Activated CD4-positive, alpha-beta T cell treated with anti-CD3 and anti-CD28 coated beads for 4 hours (primary cell): ENCODE measurements at places on chromosomes 6 and 20.

DNA sequence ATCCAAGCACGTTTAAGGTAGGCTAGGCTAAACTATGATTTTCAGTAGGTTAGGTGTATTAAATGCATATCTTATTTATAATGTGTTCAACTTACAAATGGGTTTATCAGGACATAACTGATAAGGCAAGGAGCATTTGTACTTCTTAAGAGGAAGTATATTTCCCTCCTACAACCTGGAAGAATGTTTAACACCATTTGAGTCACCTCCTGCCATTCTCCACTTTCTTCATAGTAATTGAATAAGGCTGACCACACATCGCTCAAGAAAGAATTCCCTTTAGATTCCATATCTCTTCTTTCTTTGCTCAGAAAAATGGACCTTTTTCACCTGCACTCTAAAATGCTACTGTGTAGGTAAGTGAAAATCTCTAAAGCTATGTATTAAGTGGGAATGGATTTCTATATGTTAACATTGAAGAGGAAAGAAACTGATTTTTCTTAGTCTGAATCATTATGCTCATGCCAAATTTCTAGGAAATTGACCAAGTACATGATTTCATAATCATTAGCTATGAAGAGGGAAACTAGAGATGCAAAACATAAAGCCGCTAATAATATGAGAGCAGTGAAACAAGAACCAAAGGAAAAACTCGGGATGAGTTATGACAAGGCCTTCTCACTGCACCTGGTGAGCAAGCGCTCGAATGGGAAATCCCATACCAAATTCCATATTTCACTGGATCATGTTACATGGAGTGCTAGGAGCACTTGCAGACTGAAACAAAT, 210.4 kb downstream of the ALDH8A1 start:
- DNase-seq: no peak

- no peak for DNase-seq
These were observed 559 bp downstream of the APMAP start for GRCh38 chr20:24991897-24992486.

GRCh38 chr6:125819535-125820326, 29.0 kb downstream of the NCOA7 start:
- no peak for DNase-seq

DNA sequence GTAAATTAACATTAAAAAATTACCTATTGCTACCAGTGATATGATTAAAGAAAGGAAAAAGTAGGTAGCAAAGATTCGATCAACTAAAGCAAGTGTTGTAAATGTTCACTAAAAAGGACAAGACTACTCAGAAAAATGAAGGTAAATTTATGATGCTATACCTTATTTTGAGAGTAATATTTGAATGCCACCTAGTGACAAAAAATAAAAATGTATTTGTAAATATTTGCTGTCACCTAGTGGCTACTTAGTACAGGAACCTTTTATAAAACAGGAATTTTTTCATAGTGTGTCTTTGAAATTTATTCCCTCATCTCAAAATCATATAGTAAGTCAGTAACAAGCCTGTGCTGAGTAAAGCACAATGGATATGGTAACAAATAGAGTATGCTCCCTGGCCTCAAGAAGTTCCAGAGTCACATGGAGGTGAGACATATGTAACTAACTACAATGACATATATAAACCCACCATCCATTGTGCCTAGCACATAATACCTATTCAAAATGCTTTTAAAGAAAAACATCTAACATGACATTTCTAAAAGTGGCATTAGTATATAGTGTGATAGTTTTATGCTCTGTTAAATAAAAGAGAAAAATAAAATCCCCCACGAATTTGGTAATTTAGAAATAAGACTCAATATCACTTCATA, 193.1 kb upstream of the SIM1 start:
- DNase-seq: no peak

DNA sequence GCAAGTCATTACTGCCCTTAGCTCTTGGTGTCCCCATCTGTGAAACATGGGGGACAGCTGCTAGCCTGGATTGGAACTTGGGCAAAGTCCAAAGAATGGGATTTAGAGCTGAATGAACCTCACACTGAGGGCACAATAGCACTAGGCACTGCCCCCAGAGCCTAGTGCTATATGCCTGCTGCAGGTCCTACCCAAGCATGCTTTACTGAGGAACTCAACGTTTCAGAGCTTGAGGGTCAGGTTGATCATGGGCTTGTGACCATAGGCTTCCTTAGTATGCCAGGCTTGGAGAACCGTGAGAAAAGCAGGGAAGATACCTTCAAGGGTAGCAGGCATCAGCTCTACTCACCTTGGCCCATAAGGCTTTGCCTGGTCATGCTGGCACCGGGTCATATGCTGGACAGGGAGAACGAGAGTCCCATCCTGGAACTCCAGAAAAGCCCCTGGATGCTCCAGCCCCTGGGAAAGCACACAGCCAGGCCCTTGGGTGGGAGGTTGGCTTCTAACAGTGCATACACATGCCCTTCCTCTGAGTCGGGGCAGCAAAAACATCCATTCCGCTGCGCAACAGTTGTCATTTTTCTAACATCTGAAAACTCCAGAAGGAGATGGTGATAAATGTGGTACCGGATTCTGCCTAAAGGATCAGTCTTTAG, 29.7 kb downstream of the EIF2S2 start:
- DNase-seq: no peak

DNA sequence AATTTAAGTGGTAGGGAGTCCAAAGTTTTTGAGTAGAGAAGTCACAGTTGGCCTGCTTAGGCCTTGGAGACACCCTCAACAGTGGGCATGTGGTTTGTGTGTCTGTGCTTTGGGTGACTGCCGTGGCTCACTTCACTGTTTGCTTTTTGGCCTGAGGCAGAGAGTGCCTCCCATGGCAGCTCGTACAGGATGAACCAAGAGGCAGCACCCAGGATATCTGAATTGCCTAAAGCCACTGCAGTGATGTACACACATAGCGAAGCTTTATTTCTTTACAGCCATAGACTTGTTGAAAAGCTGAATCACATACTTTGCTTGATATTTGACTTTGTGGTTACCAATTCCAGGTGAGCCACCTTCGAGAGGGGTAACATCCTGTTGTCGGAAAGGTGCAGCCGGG, 21.6 kb downstream of the RREB1 start:
- DNase-seq: no peak

GRCh38 chr6:162622572-162622971, 105.0 kb downstream of the PRKN start:
- DNase-seq: no peak

- no peak for DNase-seq
These were observed 7.1 kb downstream of the SPINT3 start for GRCh38 chr20:45508068-45508886.

GRCh38 chr6:159595173-159595572, 97.9 kb downstream of the SOD2 start:
- no peak for DNase-seq

GRCh38 chr6:21000331-21000801, 466.1 kb downstream of the CDKAL1 start:
- DNase-seq: no peak

DNA sequence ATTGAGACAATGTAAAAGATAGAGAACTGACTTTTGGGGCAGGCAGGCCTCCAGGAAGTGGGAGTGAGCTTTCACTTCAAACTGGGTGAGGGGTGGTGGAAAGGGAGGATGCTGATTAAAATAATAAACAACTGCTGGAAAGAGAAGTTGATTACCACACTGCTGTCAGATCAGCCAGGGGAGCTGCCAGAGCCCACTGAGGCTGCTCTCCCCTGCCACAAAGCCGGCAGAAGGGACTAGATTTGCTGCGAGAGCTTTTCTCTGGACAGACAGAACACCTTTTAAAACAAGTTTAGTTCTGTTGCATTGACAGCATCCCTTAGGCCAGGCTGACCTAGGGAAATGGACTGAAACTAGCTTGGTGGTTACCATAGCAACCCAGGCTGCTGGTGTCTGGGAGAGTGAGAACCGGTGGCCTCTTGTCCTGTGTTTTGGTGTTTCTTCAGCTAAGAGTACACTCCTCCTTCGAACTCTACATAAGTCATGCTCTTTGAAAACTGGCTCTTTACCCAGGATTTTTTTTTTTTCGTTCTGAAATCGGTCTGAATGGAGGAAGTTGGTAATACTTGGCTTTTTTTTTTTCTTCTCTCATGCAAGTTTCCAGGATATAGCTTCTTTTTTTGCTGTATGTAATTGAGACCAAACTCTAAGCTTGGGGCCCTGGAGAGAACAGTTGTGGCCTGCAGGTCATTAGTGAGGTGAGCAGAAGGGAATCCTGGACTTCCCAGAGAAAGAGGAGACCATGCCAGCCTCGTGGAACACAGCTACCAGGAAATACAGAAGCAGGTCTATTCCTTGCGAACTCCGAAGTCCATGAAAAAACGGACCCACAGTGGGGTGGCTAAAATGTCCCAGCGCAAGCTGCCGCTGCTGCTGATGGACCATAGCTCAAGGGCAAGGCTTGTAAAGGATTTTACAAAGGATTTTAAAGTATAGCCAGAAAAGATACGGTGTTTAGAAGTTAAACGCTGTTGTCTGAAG, 374.4 kb downstream of the UTRN start:
- DNase-seq: no peak

DNA sequence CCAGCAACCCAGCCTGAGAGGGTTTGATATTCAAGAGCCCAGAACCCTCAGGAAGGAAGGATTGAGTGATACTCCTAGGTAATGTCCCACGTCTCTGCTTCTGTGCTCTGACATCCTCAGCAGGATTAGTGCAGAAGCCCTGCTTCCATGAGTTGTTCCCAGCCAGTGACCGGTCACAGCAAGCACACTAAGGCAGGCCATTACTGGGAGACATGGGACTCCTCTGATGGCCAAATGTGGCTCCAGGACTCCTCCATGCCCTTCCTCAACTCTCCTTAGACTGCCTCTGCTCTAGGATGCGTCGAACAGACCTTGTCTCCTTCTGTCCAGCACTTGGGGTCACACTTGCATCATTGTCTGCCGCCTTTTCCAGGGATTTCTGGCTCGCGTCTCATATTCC, 7.6 kb downstream of the HLA-A start:
- no peak for DNase-seq

DNA sequence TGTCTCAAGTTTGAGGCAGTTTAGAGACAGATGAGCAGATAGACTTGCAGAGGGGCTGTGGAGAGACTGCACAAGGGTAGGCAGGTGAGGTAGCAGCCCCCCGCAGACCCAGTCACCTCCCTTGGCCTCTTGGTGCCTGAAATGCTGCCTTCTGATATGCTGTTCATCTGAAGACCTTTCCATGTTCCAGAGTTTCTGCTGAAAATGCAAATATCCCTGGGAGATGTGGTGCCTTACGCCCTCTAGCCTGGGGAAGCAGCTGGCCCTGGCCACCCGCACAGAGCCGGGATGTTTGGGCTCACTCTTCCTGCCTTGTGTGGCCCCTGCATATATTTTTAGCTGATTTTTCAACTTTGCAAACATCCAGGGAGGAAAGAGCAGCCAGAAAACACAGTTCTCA, 51.4 kb downstream of the TMEM242 start:
- no peak for DNase-seq

DNA sequence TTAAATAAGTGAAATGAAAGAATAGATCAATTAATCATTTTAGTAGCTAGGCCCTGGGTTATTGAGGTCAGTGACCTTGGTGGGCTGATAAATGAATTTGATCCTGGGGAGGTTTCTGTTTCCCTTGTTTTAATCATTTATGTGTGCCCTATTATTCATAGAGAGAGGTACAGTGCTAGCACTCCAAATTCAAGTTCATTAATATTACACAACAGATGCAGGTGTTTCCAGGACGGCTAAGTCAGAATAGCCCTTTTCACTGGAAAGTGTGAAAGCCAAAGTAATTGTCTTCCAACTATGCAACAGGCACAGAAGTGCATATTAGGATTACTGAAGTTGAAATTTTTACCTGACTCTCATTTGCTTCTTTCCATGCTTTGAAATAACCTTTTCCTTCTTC, 61.7 kb upstream of the SGK1 start:
- DNase-seq: no peak

GRCh38 chr20:34883809-34884208, 7.4 kb downstream of the ACSS2 start:
- no peak for DNase-seq

- no peak for DNase-seq
These were observed 22.4 kb downstream of the TMC2 start for GRCh38 chr20:2558581-2559278.

DNA sequence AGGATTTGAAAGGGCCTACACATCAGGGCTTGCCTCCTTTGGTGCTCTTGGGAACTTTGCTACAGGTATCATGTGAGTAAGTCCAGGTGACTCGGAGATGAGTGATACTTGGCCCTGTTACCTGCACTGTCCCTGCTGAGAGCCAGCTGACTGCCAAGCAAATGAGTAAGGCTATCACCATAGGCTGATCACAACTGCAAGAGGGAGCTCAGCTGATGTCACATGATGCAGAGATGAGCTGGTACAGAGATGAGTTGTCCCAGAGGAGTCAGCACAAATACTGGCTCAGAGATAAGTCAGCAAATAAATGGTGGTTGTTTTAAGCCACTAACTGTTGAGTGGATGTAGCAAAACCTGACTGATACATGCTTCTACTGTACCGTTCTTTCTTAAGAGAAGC, 41.4 kb downstream of the LAMP5 start:
- no peak for DNase-seq

DNA sequence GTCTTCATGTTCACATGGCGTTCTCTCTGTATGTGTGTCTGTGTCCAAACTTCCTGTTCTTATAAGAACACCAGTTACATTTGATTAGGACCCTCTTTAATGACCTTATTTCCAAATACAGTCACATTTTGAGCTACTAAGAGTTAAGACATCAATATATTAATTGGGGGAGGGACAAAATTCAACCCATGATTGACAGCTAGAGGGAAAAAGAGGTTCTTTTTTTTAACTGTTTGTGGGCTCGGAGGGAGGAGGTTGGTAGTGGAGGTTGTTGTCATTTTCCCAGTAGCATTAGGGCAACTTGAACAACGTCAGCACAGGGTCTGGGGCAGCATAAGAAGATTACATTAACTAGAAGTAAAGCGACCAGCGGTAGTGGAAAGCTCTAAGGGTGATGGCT, 2.3 kb upstream of the GMDS start:
- DNase-seq: no peak

GRCh38 chr20:57290178-57290484, 23.7 kb upstream of the BMP7 start:
- no peak for DNase-seq

- DNase-seq: no peak
These were observed 58.0 kb downstream of the CCN2 start for GRCh38 chr6:131893198-131893597.

DNA sequence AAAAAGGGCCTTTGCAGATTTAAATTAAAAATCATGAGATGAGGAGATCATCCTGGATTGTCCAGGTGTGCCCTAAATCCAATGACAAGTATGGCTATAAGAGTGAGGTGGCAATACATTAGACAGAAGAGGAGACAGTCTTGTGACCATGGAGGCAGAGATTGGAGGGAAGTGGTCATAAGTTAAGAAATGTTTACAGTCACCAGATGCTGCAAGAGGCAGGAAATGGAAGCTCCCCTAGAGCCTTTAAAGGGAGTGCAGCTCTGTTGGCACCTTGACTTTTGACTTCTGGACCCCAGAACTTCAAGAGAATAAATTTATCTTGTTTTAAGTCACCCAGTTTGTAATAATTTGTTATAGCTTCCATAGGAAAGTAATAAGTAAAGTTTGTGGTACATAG, 61.1 kb downstream of the HMGN3 start:
- no peak for DNase-seq
